Upper lobe of left lung (tissue), 6 donors: ENCODE measurements at places on chromosomes 7 and 10. TPM values are rescaled to one million over a fixed set of nuclear protein-coding genes. Genes with fewer than 3 reads are reported as not detected.

Gene PNLIPRP2
- not detected for total RNA-seq

Gene ZNF3
- total RNA-seq = 25.4 TPM

- no peak for DNase-seq
Measured at GRCh38 chr10:12980102-12980661, 21.3 kb downstream of the CCDC3 start.

GRCh38 chr7:97772045-97772901 lies 40.4 kb downstream of the TAC1 start:
- DNase-seq = no peak

GRCh38 chr10:77804371-77804770 lies 122.2 kb downstream of the DLG5 start:
- DNase-seq = no peak
